NCI-H226 (cell line): ENCODE measurements at places on chromosomes 3 and 15.

- no peak for DNase-seq
Observed at GRCh38 chr3:7382293-7383010, 521.5 kb downstream of the GRM7 start.

DNA sequence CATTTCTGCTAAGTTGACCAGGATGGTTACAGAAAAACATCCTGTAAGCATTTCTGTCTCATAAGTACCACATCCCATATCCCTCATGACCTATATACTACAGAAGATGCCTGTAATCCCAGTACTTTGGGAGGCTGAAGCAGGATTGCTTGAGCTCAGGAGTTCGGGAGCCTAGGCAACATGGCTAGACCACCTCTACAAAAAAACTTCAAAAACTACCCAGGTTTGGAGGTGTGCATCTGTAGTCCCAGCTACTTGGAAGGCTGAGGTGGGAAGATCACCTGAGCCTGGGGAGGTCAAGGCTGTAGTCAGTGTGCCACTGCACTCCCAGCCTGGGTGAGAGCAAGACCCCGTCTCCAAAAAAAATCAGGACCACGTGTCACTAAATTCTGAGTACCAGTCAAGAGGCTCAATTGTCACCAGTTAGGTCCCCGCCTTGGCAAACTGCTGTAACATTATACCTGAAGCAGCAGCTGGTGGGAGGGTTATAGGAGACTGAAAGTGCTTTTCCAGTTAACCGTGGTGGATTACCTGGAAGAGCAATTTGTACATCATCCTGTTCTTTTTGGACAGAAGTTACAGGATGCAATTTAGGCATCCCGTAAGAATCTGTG lies 6.2 kb downstream of the RPL32 start:
- DNase-seq = no peak

DNA sequence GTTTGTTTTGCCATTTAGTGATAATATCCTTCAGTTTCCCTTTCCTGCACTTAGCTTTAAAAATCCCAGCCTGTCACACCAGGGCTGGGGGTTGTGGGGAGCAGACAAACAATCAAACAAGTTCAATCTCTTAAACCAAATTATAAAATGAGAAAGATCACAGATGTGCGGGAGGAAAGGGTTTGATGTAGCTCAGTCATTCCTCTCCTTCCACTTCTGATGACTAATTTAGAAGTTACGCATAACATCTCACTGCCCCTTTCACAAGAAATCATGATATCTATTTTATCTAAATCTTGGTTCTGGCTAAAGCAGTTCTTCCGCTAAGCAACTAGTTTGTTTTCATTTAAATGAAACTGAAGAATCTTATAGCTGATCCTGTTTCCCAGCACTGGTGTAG lies 34.1 kb upstream of the ATG7 start:
- DNase-seq = peak; percentile 91

- no peak for DNase-seq
Observed at GRCh38 chr3:19997502-19997901, 14.6 kb downstream of the PP2D1 start.

DNA sequence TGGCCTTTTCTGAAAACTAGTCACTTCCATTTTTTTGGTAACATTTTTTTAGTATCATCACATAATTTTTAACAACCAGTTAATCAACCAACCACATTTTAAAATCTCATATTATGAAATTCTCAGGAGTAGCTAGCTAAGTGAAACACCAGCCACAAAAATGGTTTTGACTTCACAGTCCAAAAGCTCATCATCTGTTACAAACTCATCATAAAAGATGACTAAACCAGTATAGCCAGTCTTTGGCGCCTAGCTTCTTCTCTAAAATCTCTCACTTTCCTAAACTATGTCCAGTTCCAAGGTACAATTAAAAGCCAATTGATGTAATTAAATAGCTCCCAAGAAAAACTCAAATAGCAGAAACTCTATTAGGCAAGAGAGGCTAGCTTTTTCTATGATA lies 88.2 kb upstream of the ZNF385D start:
- DNase-seq = no peak

GRCh38 chr3:184593220-184593927 lies 31.8 kb downstream of the EPHB3 start:
- DNase-seq = peak; percentile 27

GRCh38 chr3:141392897-141393734 lies 24.8 kb downstream of the ZBTB38 start:
- DNase-seq = no peak

- DNase-seq = no peak
Observed at GRCh38 chr15:68442041-68442440, 10.1 kb upstream of the ITGA11 start.

GRCh38 chr3:128316481-128316891 lies 150.2 kb downstream of the DNAJB8 start:
- no peak for DNase-seq

DNA sequence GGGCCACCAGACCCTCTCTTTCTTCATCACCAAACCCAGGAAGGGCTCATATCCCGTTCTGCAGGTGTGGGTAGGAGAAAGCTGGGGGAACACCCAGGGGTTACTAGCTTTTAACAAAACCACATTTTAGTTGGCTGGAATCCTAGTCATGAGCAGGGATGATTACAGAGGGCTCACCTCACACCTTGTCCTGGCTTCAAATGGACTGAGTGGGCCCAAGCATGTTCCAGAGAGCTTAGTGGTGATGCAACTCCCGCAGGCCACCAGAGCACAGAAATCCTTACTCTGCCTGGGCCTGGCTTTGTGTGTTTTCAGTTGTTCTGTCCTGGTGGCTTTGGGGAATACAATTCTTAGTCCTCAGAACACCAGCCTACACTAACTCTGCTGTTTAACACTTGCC lies 56.8 kb upstream of the RYK start:
- no peak for DNase-seq

GRCh38 chr3:55692957-55693558 lies 206.0 kb upstream of the WNT5A start:
- no peak for DNase-seq

DNA sequence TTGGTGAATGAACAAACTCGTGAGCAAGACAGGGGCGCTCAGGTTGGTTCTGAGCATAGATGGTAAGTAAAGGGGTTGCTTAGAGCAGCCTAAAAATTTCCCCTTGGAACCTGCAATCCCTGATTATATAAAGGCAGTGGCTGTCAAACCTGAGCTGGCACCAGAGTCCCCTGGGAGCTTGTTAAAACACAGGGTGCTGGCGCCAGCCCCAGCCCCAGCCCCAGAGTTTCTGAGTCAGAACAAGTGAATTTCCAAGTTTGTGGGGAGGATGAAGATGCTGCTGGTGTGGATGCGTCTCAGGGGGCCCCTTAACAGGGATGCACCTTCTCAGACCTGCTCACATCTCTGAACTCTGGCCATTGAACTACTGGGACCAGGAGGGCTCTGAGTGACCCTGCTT lies 48.2 kb downstream of the FEM1B start:
- DNase-seq = no peak

GRCh38 chr15:48427479-48427878 lies 96.2 kb downstream of the DUT start:
- no peak for DNase-seq

GRCh38 chr3:159584421-159584820 lies 404.2 kb upstream of the IL12A start:
- DNase-seq = no peak

DNA sequence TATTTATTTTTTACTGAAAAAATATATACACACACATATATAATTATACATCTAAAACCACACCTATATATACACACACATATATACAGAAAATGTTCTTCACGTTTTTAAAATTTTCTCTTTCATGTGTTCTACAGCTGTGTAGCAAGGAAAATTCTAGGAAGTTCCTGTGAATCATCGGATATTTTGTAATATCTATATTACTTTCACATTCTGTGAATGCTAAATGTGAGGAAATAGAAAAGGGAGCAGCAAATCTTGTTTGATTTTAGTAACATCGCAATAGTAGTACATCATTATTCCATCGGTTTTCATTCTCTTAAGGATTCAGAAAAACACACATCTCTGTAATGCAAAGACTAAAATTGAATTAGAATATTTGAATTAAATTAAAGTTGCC lies 836.8 kb upstream of the NECTIN3 start:
- DNase-seq = no peak

- DNase-seq = no peak
Observed at GRCh38 chr15:91857772-91858171, 4.3 kb downstream of the SLCO3A1 start.

- DNase-seq = peak; percentile 29
Observed at GRCh38 chr3:146162561-146162960, 1.6 kb upstream of the PLOD2 start.

- DNase-seq = no peak
Observed at GRCh38 chr3:183122257-183122932, 23.1 kb upstream of the MCCC1 start.

DNA sequence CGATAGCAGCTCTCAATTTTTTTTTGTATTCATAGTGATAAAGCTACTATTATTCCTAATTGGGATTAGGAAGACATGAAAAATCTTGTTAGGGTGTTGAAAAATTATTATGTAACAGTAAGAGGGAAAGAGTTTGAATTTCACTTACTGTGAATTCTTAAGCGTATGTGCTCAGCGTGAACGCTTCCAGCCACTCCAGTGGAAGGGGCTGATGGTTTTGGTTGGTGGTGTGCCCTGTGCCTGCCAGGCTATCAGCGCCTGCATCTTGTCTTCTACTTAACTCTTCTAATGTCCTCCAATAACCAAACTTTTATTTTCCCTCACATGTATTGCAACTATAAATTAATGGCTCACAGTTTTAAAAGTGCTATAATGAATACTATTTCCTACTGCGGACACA lies 22.5 kb downstream of the CDIN1 start:
- no peak for DNase-seq

GRCh38 chr3:183291497-183292031 lies 38.5 kb downstream of the B3GNT5 start:
- DNase-seq = no peak

GRCh38 chr15:99253381-99254090 lies 2.3 kb downstream of the LRRC28 start:
- no peak for DNase-seq

- no peak for DNase-seq
Observed at GRCh38 chr15:77499087-77499760, 78.5 kb downstream of the HMG20A start.

DNA sequence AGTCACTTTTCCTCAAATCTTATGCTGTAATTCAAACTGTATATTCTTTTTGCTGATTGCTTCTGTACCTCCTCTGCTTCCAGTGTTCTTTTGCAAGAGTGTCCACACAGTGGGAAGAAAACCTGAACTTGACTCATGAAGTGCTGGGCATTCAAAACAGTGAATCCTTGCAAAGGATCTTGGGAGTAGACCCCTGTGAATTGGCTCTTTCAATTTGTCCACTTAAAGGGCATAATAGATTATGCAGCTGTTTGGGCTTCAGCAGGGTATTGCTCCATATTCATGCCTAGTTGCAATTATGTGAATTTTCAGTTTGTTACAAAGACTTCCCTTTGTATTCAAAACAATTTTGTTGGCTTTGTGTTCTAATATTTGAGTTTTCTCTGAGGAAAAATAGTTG lies 11.4 kb downstream of the ZFAND6 start:
- no peak for DNase-seq

GRCh38 chr3:115804713-115805119 lies 181.4 kb downstream of the GAP43 start:
- DNase-seq = peak; percentile 88
